ENCODE measurements at places on chromosomes 12 and 14. TPM values are rescaled to one million over a fixed set of nuclear protein-coding genes. Genes with fewer than 3 reads are reported as not detected.

CCDC197 gene
- not detected for total RNA-seq

PTGR2 gene
- total RNA-seq = 10.3 TPM

KRT6C gene
- not detected for total RNA-seq

BMP4 gene
- total RNA-seq = 15.2 TPM

ACSM4 gene
- not detected for total RNA-seq

All from cardiac ventricle fibroblast (primary cell).